ENCODE measurements at places on chromosomes 12 and 14.

- DNase-seq: no peak
Measured at GRCh38 chr14:100149851-100150611, 9.4 kb downstream of the DEGS2 start.

DNA sequence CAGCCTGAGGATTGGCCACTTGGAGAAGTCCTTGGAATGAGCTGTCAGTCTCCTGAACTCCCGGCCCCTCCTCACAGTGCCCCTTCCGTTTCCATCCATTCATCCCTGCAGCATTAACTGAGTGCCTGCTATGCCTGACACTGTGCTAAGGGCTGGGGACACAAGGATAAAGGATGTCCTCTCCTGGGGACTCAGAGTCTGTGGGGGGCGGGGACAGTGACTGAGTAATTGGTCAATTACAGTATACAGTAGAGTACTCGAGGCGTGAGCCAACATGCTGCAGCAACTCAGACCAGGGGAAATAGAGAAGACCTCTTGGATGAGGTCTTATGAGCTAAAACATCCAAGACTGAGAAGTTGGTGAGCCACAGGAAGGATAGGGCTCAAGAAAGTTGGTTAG lies 43.4 kb upstream of the PWP1 start:
- no peak for DNase-seq

- no peak for DNase-seq
Measured at GRCh38 chr12:46299851-46300250, 31.0 kb upstream of the SLC38A1 start.

DNA sequence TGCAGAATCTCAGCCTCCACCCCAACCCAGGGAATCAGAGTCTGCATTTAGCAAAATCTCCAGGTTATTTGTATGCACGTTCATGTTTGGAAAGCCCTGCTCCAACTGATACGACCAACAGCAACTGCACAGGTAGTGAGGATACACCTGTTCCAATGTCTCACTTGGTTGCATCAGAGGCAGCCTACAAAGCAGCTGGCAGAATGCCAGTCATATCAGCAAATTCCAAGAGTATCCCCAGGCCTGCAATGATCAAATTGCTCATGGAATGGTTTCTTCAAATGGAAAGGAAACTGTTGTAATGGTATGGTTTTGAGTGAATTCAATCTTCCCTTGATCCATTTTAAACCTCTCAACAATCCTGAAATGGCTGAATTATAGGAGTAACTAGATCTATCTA lies 75.4 kb downstream of the GRIP1 start:
- DNase-seq: no peak

DNA sequence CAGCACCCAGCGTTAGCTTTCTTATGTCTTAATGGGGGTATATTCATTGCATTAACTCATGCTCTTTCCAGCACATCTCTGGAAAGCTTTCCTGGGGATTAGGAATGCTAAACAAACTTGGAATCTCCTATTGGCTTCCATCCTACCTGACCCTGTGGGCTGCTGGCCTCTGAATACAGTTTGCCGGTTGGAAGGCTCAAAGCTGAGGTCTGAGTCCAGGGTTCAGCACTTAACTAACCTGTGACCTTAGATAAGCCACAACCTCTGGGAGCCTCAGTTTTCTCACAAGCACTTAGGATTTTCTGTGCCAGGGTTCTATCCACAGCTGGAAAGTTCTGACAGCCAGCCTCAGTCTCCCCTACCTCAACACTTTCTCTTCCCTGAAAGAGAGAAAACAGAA lies 12.9 kb upstream of the RND1 start:
- no peak for DNase-seq

DNA sequence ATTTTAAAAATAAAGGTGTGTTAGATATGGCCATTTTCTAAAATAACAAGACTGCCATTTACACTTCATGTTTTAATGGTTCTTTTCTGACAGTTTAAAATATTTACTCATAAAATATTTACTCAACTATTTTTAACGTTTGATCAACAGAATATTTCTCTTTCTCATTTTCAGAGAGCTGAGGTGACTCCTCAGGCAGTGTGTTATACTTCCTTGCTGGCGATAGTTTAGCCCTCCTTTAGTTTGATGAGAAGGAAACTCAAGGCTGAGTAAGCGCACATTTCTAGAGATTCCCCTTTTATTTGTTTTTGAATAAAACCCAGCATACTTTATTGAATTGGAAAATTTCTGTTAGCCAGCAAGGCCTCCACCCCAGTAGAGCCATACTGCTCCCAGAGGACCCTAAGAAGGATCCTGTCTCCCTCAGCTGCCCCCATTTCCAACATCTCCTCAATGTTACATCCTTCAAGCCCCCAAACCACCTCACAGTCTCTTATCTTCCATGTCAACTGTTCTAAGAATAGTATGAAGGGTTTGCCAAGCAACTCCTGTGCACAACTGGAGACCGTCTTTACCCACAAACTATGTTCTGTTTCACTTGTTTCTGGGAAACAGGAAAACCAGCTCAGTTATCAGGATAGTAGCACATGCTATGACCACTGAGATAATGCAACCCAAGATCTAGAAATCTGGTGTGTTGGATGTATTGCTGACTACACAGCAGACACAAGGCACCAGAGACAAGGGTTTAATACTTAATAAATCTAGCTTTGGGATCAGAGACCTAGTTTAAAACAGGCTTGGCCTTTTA lies 129.5 kb downstream of the STXBP6 start:
- no peak for DNase-seq

DNA sequence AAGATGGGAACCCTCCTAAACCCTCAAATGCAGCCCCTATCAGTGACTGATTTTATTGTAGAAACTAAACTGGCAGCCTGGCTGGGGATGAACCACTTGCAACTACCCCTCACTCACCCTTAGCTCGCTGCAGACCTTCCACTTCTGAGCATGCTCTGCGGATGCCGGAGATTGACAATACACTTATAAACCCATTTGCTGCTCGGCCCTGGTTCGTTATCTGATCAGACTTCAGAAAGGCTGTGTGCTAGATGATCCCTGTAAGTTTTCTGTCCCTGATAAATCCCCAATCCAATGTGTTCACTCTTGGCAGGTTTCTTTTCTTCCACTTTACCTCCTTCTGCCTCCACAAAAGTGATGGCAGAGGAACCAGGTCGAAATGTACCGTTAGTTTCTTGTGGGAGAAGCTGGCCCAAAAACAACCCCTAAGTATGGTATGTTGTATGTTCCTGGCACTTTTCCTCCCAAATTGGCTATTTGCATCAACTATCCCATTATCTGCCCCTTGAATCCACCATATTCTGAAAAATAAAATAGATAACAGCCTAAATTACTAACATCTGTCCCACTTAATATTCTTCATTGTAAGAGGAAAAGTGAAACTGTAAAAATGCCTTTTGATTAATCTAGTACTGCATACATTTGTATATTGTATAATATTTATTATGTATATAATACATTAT lies 18.8 kb downstream of the RPH3A start:
- DNase-seq: no peak

- no peak for DNase-seq
Measured at GRCh38 chr12:42482041-42482747, 107.4 kb downstream of the PRICKLE1 start.

DNA sequence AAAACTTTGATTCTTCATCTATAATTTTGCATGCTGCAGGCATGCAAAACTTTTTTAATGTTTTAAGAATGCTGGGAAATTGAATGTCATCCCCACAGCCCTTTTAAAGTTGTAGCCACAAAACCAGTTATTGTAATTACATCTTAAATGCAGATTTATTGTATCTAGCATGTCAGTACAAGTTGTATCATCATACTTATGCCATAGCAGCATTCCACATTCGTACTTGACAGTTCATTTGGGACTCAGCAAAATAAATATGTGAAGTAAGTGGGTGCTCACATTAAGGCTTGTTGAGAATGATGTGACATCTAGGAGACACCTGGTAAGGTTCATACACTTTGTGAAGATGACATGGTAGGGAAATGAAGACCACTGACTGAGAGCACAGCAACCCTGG lies 44.0 kb upstream of the GZMB start:
- DNase-seq: no peak

- DNase-seq: no peak
Measured at GRCh38 chr12:92010368-92010767, 135.3 kb downstream of the BTG1 start.

GRCh38 chr12:117031843-117032592 lies 67.2 kb downstream of the TESC start:
- no peak for DNase-seq

- no peak for DNase-seq
Measured at GRCh38 chr12:123546281-123546680, 12.8 kb upstream of the RILPL1 start.

DNA sequence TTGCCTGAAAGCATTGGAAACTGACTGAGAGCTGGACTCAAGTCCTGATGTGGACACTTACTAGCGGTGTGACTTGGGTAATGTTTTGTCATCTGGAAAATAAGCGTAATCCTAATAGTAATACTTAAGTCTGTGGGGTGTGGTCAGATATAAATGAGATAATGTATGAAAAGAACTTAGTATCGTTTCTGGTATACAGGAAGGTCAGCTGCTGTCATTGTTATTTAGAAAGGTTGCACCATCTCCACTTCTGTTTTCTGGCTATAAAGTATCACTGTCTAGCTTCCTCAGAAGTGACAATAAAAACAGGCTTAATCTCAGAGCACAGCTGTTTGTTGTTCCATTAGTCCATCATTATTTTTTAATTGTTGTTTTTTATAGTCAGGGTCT lies 34.1 kb upstream of the TUBA1C start:
- DNase-seq: no peak

- DNase-seq: no peak
Measured at GRCh38 chr12:46556105-46556559, 183.6 kb upstream of the SLC38A2 start.

DNA sequence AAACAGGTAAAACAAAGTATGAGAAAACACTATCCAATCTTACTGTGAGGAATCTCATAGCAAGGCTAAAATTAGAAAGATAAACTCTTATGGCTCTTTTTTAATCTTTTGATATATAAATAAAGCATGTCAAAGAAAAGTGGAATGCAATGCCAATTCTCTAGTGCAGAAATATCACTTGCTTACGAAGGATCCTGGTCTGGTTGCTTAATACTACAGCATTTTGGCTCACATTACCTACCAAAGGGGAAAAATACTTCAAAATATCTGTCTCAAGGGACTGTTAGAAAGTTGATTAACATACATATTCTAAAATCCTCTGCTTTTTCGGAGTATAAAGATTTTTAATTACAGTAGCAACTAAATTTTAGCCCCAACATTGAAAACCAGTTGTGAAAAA lies 21.4 kb downstream of the AREL1 start:
- DNase-seq: no peak

DNA sequence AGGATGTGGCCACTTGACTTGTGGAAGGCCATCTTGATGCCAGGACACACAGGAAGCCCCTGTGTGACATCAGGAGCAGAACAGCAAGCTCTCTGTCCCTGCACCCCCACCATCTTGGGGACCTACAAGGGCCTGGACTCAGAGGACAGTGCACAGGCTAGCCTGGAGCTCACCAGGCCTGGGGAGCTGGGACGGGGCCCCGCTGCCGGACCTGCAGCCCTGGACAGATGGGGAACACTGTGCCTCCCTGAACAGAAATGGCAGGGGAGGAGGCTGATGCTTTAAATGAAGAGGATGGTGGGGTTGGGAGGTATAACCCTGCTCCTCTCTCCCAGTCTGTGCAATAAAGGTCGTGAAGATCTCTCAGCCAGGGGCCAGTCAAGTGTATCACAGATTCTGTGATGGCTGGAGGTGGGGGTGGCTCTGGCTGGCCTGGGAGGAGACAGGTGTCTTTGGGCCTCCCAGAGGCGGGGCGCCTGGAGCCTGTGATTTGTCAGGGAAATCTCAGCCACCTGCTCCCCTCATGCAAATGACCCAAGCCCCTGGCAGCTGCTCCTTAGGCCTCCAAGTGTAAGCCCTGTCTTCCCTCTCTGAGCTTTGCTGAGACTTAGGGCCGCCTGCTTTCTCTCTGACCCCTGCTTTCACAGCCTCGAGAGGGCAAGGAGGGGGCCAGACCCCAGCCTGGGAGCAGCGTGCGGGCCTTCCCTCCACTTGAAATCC lies 1.1 kb upstream of the GNB3 start:
- DNase-seq: no peak

DNA sequence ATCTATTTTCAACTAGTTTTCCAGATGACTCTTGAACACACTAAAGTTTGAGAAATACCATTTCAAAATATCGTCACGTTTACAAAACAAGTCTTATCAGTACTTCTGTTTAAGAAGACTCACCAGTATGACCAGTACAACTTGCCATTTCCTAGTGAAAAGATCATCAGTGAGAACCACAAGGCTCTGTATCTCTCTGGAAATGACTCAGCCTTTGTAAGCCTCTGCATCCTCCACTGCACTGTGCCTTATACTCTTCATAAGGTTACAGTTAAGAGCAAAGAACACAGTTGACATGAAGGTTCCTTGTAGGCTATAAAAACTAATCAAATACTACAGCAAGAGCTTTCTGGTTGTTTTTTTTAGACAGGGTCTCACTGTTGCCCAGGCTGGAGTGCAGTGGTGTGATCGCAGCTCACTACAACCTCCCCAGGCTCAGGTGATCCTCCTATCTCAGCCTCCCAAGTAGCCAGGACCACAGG lies 5.7 kb upstream of the VTI1B start:
- no peak for DNase-seq

GRCh38 chr14:30999038-30999773 lies 26.2 kb upstream of the AP4S1 start:
- no peak for DNase-seq

All from cortex of kidney (tissue), 1 donor.